ENCODE measurements at places on chromosomes 4 and X.

GRCh38 chr4:92791871-92792440 lies 488.2 kb downstream of the GRID2 start:
- DNase-seq = no peak

DNA sequence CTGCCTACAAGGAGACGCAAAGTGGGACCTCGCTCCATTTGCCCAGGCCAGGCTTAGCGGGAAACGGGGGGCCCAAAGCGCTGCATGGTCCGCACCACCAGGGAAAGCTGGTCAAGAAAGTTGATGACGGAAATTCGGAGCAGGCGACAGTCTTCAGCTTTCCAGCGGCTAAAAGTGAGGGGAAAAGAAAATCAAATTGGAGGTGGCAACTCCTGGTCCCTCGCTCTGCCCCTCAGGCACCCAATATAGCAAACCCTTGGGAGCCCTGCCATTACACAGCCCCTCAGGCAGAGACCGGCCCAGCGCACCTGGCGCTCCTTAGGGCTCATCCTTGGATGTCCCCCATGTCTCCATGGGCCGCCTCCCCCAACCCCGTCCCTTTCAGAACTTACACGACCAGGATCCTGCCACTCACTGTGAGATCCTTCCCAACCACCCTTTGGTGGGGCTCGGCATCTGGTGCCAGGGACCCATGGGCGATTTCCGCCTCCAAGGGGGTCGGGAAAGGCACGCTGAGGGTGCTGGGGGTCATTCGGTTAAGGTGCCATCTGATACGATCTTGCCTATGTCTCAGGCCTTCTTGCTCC lies 1.1 kb downstream of the LAGE3 start:
- DNase-seq = no peak

GRCh38 chrX:79366873-79367749 lies at the start of gene ITM2A:
Gene ITM2A (minus strand): TSS chrX:79367334. CDS start chrX:79367215, 119 bp downstream.
- DNase-seq = no peak

- no peak for DNase-seq
These were observed 411.3 kb downstream of the FAT4 start for GRCh38 chr4:125725957-125726525.

DNA sequence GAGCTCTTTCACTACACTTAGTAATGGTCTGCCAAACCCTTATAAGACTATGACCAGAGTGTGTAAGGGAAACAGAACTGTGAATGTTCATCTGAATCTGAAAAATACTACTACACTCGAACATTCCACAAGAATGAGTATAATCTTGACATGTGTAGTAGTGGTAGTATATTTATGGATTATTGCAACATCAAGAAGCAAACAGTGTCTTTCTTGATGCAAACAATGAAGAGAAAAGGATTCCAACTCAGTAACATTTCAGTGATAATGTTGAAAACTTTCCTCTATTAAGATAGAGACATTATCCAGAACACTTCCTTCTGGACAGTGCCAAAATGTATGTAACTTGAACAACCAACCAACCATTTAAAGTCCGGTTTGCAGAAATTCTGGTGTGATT lies 394.7 kb upstream of the CPEB2 start:
- DNase-seq = no peak

DNA sequence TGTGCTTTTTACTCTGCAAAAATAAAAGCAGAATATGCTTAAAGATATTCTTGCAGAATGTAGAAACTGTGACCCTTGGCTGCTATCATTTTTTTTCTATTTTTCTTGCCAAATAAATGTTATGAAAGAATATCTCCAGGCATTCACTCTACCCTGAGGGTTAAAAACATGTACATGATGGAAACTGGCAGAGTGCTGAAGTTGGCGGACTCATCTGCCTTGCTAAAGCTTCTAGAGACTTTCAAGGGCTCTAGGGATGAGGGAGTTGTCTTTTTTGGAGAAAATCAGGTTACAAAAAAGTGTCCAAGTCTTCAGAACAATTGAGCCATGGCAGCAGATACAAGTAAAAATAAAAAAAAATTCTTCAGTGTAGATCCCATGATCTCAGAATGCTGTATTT lies 40.5 kb upstream of the NRK start:
- no peak for DNase-seq

DNA sequence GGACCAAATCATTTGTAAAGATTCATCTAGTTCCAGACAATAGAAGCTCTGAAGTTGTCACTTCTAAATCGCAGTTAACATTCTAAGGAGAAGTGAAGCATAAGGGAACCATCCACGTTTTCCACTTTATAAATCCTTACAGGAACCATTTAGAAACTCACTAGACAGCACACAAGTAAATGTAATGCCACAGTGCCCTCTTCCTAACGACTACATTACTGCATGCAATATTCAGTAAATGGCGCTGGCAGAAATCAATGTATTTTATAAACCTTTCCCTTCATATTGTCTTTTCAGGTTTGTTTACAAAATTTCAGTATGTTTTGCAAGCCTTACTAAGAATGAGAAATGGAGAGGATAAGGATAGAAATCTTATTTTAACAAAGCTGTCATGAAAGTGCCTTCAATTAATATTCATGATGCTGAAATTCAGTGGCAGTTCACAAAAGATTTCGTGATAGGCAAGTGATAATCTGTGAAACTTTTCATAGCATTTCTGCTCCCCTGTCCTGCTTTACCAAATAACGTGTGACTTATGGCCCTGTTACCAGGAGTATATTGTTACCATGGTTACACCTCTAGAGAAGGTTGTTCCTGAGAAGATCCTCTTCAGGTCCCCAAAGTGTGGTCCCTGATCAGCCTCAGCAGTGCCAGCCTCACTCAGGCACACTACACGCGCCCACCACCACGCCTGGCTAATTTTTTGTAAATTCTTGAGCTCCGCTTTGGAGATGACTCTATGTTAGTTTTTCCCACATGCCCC lies 54.2 kb downstream of the TMA16 start:
- DNase-seq = no peak

- no peak for DNase-seq
These were observed 1.6 kb upstream of the WWC2 start for GRCh38 chr4:183097231-183098018.

- peak; percentile 15 for DNase-seq
These were observed 3.1 kb upstream of the OCIAD2 start for GRCh38 chr4:48909697-48910096.

- no peak for DNase-seq
These were observed 240.4 kb upstream of the VEGFC start for GRCh38 chr4:177033135-177033534.

All from stimulated activated CD8-positive, alpha-beta memory T cell treated with anti-CD3 and anti-CD28 coated beads, Interleukin-7, amount 100 ng/mL, for 24 hours (primary cell).